Effector memory CD4-positive, alpha-beta T cell (primary cell): ENCODE measurements at places on chromosomes 12 and 14.
A peak's percentile ranks its signal among the peaks of the same experiment; 100 is the strongest.

DNA sequence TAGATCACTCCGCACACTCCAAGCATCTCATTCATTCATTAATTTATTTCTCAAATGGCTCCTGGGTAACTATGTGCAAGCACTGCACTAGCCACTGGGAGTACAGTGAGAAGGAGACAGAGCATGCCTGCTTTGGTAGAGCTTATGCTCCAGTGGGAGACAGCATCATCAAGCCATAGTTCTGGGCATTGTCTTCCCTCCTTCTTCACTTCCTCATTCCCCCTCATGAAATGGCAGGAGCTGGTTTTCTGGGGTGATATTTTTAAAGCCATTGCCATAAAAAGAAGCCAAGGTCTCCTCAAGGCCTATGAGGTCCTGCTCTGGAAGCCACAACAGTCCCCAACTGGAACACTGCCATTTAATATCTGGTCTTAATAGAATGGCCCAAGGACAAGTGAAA lies 20.2 kb upstream of the RIC8B start:
- no peak for DNase-seq

GRCh38 chr12:72368298-72368697 lies 96.1 kb downstream of the TRHDE start:
- no peak for DNase-seq

DNA sequence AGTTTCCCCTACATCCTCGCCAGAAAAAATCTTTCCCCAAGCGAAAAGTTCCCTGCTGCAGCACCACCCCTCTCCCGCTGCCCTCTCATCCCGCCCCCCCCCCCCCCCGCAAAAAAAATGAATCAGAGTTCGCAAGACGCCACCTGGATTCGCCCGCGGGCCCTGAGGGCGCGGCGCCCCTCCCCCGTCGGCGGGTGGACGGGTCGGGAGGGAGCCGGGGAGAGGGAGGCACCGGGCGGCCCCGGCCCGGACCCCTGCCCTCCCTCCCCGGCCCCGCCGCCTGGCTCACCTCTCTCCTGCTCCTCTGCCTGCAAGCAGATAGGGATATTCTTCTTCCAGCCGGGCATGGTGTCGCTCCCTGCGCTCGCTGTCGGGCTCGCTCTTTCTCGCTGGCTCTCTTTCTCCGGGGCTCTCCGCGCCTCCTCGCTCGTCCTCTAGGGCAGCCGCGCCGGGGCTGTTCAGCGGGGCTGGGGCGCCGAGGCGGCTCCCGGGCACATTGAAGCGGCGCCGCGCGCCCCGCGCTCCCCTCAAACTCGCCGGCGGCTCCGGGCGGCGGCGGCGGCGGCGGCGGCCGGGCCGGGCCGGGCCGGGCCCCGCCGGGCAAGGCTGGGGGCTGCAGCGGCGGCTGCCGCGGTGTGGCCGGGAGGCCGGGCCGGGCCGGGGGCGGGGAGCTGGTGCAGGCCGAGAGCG lies 200.3 kb upstream of the CAND1 start:
- DNase-seq: peak; percentile 6

GRCh38 chr14:52413729-52414408 lies 99.8 kb downstream of the PTGER2 start:
- no peak for DNase-seq

DNA sequence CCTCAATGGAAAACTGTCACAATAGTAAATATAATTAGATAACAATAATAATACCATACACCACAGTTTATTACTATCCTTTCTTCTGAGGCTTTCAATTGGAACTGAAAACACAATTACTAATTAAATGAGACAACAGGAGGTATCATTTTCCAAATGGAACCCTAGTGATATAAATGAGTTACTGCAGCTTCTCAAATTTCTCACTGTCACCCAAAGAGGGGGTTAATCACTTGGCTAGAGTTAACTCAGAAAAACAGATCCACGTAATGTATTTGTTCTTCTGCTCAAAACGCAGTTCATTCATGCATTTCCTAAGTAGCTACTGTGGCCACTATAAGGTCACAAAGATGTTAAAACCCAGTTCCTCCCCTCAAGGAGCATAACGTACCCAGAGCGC lies 120.9 kb upstream of the FOXN3 start:
- DNase-seq: no peak

DNA sequence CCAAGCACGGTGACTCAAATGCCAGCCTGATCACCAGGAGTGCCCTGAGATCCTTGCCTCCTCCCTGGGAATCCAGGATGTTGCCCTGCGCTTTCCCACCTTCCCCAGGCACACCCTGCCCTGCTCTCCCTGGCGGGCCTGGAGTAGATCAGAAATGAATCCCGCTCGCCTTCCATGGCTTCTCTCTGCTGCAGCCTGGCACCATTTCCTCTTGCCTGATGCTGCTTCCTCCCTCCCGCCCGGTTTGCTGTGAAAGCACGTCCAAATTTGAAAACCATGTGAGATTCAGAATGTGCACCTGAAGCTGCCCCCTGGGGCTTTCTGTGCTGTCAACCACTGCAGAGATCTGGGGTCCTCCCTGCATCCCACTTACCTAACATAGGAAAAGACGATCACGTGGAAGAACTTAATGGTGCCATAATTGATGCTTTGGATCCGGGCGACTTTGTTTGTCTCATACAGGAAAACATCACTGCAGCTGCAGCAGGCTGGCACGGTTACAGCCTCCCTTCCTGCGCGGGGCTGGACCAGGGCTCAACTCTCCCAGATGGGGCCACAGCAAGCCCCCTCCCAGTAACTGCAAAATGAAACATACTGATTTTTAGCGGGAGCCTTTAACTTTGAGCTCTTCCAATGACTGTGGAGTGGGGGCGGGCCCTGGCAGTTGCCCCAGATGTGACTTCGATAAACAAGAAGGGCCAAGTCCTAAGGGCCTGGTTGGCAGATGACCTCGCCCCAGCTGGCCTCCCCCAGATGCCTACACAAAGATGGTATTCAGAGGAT lies 24.9 kb upstream of the C12orf76 start:
- no peak for DNase-seq

DNA sequence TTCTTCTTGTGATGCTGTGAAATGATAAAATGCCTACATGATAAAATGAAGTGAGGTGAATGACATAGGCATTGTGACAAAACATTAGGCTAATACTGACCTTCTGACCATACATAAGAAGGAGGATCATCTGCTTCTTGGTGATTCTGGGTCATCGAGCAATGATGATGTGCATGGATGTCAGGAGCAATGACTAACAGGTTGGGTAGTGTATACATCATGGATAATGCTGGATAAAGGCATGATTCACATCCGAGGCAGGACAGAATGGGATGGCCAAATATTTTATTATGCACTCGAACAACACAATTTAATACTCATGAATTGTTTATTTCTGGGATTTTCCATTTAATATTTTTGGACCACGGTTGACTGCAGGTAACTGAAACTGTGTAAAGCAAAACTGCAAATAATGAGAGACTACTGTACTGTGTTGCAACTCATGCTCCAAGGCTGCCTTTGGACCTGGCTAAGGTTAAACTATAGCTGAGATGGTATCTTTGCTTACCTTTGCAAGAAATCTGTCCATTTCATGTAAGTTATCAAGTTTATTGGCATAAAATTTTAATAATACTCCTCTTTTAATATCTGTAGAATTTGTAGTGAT lies 7.6 kb upstream of the SLC25A21 start:
- DNase-seq: no peak

DNA sequence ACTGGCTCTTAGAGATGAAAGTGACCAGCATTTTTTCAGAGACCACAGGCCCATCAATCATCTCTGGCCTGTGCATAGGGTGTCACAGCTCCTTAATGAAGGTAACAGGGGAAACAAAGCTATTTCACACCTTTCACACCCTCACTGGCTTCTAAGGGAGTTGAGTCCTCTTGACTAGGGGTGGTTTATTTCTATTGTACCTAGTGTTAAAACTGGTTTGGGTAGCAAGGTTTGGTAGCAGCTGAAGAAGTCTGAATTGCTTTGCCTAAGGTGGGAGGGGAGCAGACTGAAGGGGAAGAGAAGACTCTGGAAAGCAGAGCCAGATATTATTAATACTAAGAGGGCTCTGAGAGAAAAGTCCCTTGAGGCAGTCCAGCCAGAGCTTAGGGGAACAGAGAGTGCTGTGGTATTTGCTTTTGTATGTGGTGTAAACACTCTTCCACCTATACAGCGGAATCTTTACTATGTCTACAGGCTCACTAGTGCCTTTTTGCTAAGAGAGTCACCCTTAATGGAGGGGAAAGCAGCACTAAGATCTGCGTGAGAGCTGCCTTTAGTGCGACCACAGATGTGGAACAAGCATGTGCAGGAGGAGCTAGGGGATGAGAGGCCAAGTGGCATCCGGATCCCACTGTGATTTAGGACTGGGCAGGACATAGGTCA lies 95.8 kb downstream of the STXBP6 start:
- no peak for DNase-seq

DNA sequence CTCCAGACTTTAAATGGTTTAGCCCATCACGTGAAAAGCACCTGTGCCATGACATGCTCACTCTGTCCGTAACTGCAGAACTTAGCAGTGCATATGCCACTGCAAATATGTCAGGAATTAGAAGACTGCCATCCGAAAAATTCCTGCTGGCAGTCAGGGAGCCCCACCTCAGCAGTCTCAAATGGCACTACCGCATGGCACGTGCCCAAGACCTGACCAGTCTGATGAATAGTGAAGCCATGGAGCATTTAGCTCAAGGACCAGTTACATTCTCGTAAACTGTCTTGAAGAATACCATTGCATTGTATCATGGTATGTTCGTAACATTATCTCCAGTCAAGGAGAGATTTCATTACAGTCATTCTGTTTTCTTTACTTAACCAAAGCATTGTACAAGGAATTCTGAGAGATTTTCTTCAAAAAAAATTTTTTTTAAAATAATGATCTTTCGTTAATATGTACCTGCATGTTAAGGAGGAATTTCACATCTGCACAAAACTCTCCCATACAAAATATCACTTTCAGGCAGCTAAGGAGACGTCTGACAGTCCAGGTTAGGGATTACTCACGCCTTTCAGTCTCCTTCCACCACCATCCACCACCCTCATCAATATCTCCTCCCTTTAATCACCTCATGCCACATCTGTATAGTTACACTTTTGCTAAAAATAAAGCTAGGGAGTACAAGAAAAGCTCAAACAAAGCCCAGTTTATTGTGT lies 138.5 kb downstream of the ANO2 start:
- no peak for DNase-seq

- no peak for DNase-seq
These were observed 123.0 kb downstream of the GLT1D1 start for GRCh38 chr12:128976120-128976738.

DNA sequence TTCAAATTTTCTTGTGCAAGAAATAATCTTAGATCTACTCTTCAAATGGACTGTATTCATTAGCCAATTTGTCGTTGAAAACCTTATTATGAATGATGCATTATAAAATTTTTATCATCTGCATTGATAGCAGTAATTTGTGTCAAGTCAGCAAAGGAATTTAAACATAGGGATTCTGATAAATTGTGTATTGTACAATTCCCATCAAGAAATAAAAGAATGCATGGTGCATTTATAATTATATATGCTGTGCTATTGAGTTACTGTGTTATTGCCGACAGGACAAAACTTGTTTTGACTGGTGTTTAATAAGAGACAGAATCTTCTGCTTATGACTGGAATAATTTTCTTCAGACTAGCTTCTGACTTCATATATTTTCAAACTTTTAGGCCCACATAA lies 3.1 kb upstream of the BCDIN3D start:
- no peak for DNase-seq

DNA sequence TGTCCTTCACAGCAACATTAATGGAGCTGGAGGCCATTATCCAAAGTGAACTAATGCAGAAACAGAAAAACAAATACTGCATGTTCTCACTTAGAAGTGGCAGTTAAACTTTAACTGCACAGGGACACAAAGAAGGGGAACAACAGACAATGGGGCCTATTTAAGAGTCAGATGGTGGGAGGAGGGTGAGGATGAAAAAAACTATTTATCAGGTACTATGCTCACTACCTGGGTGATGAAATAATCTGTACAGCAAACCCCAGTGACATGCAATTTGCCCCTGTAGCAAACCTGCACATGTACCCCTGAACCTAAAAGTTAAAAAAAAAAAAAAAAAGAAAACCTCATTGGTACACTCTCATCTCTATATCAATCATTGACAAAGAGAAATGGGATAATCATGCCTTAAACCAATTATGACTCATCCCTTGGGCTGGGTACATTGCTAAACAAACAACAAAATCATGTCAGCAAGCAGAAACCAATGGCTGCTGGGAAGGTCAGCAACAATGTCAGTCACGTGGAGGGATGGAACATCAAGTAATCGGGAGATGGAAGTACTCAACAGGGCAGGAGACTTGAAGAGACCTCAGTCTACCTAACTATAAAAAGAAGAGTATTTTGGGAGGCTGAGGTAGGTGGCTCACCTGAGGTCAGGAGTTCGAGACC lies 479.2 kb downstream of the RMST start:
- DNase-seq: no peak

DNA sequence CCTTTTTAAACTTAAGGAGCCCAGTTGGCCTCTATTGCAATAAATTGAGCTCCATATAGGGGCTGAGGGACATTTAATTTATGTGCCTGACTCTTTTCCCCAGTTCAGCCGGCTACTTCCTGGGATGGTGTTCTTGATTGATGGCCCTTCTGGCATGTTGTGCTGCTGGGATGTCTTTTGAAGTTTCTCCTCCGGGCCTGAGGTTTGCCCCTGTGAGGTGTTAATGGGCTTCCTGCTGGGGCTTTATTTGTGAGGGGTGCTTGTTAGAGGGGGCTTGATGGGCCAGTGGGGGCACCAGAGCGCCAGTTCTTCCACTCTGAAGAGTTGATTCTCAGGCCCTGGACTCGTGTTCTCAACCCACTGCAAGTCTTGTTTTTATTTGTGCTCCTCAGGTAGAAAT lies 69.6 kb downstream of the CHST11 start:
- no peak for DNase-seq

DNA sequence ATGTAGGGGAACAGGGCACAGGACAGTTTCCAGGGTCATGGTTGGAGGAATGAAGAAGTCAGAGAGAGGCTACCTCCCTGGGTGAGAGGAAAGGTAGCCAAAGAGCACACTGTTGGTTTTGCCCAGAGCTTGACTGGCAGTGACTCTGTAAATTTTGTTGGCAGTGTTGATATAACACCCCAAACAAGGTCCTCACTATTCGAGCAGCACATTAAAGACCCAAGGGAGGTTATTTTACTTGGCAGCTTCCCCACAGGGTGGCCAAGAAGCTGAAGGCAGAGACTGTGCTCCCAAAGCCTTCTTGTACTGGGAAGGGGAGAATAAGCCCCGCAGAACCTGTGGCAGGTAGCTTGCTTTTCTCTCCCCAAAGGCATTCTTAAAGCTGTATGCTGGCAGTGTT lies 40.6 kb downstream of the WSCD2 start:
- DNase-seq: no peak

GRCh38 chr14:66234411-66234810 lies 251.8 kb upstream of the CCDC196 start:
- DNase-seq: no peak

GRCh38 chr14:26995301-26995700 lies 397.5 kb upstream of the NOVA1 start:
- no peak for DNase-seq

- DNase-seq: no peak
These were observed 180.3 kb upstream of the VASH1 start for GRCh38 chr14:76580967-76581366.

- no peak for DNase-seq
These were observed 23.2 kb upstream of the SERPINA12 start for GRCh38 chr14:94532447-94532846.
